Activated CD4-positive, CD25-positive, alpha-beta regulatory T cell treated with anti-CD3 and anti-CD28 coated beads, Interleukin-2, amount 50 U/mL, for 72 hours (primary cell): ENCODE measurements at places on chromosomes 2 and 18.

DNA sequence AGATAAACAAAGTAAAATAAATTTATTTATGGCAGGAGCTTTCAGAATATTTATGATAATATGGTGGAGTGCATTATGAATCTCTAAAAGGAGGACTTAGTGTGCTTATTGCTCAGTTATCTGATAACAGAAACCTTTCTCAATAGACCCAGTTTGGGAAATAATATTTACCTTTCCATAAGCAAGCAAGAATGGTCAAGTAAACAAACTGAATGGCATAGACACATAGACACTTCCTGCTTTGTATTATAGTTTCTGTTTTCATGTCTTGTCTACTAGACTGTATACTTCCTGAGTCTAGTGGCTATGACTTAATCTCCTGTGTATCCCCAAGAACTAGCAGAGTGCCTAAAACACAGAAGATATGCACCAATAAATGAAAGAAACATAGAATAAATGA lies 87.8 kb downstream of the UPP2 start:
- no peak for DNase-seq

GRCh38 chr2:146461068-146461467 lies 1383.8 kb upstream of the ACVR2A start:
- no peak for DNase-seq

- no peak for DNase-seq
Measured at GRCh38 chr2:65396348-65397026, 35.9 kb downstream of the SPRED2 start.

GRCh38 chr2:59584958-59585357 lies 968.5 kb downstream of the BCL11A start:
- DNase-seq = no peak

- DNase-seq = no peak
Measured at GRCh38 chr2:179790235-179791217, 70.9 kb downstream of the ZNF385B start.

DNA sequence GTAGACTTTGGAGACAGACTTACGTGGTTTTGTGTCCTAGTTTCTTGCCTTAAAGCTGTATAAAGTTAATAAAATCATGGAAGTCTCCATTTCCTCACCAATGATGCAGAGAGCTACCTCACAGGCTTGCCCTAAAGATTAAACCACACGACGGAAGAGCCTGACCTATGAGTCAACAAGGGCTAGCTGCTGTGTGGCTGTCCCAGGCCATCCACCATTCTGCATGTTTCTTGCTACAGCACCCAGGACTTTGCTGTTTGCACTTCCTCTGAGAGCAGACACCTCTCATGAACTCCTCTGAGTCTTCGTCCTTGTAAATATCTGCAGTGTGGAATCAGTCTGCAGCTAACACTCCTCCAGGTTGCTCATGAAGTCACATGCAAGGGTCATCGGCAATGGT lies 160.0 kb upstream of the TRIB2 start:
- DNase-seq = no peak

GRCh38 chr18:38305961-38306360 lies 740.4 kb upstream of the CELF4 start:
- no peak for DNase-seq

GRCh38 chr2:151472966-151473365 lies 63.3 kb downstream of the RIF1 start:
- DNase-seq = no peak

DNA sequence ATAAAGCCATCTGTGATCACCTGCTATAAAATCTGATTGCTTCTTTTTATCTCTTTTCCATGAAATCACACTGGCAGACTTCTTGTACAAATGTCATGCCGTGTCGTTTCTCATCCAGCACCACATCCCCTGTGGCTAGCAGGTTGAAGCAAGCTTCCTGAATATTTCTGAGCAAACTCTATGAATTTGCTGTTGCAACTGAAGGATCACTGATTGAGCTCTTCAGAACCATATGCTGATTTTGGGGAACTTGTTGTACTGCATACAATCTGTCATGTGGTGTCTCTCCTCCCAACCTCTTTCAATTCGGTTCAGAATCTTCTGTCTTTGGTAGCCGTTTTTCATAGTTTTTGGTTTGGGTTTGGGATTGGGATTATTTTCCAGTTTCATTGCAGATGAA lies 57.7 kb upstream of the RBMS1 start:
- DNase-seq = no peak

DNA sequence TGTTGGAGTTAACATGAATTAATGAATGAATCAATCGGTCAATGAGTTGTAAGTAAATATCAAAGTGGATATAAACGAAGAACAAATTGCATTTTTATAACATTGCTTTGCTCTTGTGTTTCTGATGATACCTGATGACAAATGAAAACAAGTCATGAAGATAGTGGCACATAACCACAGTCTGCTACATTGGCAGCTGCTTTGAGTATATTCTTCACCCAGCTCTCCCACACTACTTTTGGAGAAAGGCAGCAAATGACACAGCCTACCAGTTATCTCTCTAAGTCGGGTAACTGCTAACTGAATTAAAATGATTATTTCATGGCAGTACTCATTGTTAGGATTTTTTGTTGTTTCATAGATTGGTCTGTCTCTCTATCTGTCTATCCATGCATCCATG lies 76.8 kb downstream of the COL5A2 start:
- DNase-seq = no peak

DNA sequence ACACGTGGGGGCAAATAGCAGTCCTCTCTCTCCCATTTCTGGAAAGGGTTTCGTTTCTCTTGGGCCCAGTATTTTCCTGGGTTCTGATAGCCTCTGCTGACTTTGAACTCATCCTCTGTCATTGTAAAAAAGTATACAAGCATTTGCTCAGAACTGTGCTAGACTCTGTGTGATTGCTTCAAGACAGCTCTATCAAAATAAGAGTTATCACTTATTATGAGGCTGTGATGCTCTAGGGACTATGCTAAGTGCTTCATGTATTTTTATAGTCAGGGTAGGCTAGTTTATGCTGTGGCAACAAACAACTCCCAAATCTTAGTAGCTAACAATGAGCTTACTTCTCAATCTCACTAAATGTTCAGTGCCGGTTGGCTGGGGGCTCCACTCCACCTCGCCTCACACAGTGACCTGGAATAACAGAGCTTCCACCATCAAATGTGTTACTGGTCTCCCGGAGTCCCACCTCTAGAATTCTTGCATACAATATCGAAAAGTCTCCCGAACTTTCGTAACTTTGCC lies 110.8 kb upstream of the CDC42EP3 start:
- no peak for DNase-seq

DNA sequence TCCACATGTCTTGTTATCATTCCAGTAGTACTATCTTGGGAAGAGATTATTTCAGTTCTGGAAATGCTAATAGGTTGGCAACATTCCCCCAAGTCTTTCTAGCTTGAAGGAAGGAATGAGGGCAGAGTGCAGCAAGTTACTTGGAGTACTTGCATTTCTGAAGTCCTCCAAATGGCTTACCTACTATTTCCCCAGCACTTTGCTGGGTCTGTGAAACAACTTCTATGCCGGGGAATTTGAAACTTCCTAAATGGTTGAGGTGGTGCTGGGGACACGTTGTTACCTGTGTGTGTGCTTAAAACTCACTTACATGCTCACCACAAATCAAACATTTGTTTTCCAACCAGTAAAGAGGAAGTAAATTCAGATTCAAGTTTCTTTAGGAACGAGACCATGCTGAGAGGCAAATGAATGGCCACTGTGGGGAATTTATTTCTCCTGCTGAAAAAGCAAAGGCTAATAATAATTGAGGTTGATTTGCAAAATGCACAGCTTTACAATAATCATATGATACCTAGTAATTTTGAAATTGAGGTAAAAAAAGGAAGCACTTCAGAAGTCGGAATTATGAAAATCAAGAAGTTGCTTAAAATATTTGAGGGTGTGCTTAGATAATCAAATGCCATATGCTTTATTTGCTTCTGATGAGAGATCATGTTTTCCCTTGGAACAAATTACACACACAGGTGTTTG lies 1167.7 kb upstream of the ZEB2 start:
- no peak for DNase-seq

- no peak for DNase-seq
Measured at GRCh38 chr2:156511122-156511521, 74.9 kb downstream of the GPD2 start.

DNA sequence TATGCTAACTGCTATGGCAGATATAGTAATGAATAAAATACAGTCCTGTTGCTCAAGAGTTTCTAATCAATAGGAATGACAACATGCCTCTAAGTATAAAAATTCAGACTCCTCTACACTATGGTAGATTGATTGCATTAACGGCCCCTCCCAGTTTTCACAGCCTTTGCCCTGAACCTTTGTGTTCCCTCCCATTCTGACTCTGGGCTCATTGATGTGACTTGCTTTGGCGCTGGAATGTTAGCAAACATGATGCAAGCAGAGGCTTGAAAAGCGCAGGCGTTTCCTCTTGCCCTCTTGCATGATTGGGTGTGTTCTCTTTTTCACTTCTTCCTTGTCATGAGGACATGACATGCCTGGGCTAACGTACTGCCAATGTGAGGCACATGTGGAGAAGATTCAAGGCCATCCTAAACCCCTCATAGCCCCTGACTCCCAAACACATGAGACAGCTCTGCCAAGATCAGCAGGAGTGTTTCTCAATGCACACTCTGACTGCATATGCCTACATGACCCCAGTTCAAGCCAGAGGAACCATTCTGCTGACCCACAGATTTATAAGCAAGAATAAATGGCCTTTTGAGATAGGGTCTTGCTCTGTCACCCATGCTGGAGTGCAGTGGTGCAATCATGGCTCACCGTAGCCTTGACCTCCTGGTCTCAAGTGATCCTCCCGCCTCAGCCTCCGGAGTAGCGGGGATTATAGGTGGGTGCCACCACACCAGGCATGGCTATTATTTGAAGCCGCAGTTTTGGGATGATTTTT lies 49.7 kb upstream of the CD28 start:
- DNase-seq = no peak

GRCh38 chr2:209401788-209402187 lies 22.1 kb upstream of the MAP2 start:
- no peak for DNase-seq

- no peak for DNase-seq
Measured at GRCh38 chr2:1489486-1489885, 76.2 kb downstream of the TPO start.

DNA sequence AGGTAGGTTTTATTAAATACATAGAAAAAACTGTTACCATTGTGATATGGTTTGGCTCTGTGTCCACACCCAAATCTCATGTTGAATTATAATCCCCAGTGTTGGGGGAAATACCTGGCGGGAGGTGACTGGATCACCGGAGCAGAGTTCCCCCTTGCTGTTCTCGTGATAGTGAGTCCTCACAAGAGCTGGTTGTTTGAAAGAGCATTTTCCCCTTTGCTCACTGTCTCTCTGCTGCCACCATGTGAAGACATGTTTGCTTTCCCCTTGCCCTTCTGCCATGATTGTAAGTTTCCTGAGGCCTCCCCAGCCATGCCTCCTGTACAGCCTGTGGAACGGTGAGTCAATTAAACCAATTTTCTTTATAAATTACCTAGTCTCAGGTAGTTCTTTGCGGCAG lies 352.7 kb upstream of the SLC39A10 start:
- no peak for DNase-seq

GRCh38 chr18:79260023-79260422 lies 135.7 kb upstream of the NFATC1 start:
- no peak for DNase-seq

GRCh38 chr2:197827618-197828017 lies 23.2 kb downstream of the PLCL1 start:
- DNase-seq = no peak

DNA sequence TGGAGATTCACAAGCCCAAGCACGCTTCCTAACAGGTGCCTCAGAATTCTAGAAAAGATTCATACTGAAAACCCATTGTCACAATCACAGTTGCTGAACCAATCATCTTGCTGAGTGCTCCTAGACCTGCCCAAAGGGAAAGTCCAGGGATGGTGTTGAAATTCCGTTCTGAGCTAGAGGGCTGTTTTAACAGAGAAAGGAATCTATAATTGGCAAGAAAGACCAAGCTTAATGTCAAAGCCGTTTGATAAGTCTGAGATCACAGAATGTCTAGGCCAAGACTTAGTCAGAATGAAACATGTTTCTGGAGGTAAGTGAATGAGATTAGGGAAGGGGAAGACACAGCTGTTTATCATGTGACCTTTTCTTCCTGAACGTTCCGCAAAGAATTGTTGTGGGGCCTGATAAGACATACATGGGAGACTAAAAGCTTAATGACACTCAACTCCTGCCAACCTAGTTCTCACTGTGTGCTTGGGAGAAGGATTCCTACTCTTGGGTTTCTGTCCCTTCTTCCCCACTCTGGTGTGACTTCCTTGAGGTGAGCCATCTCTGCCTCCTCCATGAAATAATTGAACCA lies 27.5 kb downstream of the PMAIP1 start:
- DNase-seq = no peak

DNA sequence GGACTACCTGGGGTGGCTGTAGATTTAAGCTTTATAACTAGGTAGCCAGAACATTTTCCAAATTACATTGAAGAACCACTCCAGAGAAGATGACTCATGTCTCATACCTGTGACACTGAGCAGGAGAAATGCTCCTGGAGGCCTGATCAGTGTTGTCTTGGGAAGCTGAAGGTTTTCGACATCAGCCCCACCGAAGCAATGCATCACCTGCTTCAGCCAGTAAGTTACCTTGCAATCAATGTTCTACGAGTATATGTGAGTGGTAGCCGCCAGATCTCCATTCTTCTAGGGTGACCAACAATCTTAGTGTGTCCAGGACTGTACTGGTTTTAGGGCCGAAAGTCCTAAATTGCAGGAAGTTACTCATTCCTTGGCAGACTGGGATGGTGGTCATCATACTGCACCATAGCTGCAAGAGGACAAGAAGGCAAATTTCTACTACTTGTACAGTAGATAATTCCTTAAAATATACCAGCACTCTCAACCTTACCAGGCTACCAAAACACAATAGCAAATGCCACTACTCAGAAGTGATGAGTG lies 109.3 kb upstream of the LINC00305 start:
- DNase-seq = no peak

DNA sequence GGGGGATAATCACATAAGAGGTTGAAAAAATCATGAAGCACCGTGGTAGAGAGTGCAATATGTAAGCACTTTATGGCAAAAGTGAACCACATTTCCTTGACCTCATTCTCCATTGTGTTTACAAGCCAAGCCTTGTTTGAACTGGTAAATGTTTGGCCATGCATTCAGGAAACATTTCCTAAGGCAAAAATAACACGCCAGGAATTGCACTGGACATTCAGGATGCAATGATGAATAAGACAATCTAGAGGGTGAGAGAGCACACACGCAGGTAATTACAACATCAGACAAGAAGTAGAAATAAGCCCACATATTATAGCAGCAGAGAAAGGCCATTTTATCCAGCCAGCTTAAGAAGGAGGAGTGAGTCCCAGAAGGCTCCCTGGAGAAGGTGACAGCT lies 218.0 kb upstream of the OSR1 start:
- no peak for DNase-seq
